ENCODE measurements at places on chromosomes 1 and 21. TPM values are rescaled to one million over a fixed set of nuclear protein-coding genes. Genes with fewer than 3 reads are reported as not detected.

Gene L1TD1
- total RNA-seq = 9.1 TPM

Gene VWA5B1
- total RNA-seq = 13.1 TPM

Gene IL20
- total RNA-seq = 0.43 TPM

Gene RXFP4
- 0.37 TPM for total RNA-seq

Gene POLR3GL
- total RNA-seq = 23.5 TPM

Gene ADORA1
- total RNA-seq = 43.2 TPM

Gene KLHDC9
- 57.2 TPM for total RNA-seq

Gene TPTE
- 71.1 TPM for total RNA-seq

Gene TMPRSS3
- 0.56 TPM for total RNA-seq

Gene PLD5
- 0.63 TPM for total RNA-seq

Gene RPAP2
- total RNA-seq = 5.8 TPM

Gene NHLH1
- 0.37 TPM for total RNA-seq

Gene NEGR1
- 2.9 TPM for total RNA-seq

Gene SLC25A34
- 2.5 TPM for total RNA-seq

Gene PPFIA4
- total RNA-seq = 27.2 TPM

Gene MXRA8
- 60.2 TPM for total RNA-seq

Gene ANXA9
- total RNA-seq = 6.9 TPM

Gene GPR25
- total RNA-seq = not detected

Gene IRF6
- 19.2 TPM for total RNA-seq

Gene PGLYRP3
- not detected for total RNA-seq

Gene TTC22
- total RNA-seq = 0.94 TPM

Gene CR1L
- total RNA-seq = not detected

Gene UBE2U
- total RNA-seq = 16.9 TPM

Gene DNASE2B
- total RNA-seq = 0.31 TPM

Gene GNG4
- 2.9 TPM for total RNA-seq

Gene IFI44L
- total RNA-seq = 15.8 TPM

Gene FCRL3
- 0.47 TPM for total RNA-seq

Gene SLC6A9
- total RNA-seq = 1.7 TPM

Gene TSPAN1
- total RNA-seq = 34.7 TPM

Gene OR2L2
- 1.2 TPM for total RNA-seq

Gene PPIAL4G
- not detected for total RNA-seq

Gene S100A1
- 8.2 TPM for total RNA-seq
